Skin of body (tissue), 3 donors: ENCODE measurements at places on chromosomes 2 and 18.

GRCh38 chr2:119137502-119137901 is 21.0 kb downstream of the C1QL2 start:
- no peak for DNase-seq

GRCh38 chr2:10654069-10654468 is 35.7 kb downstream of the NOL10 start:
- no peak for DNase-seq

GRCh38 chr2:120177001-120177621 is 46.1 kb downstream of the TMEM185B start:
- no peak for DNase-seq

GRCh38 chr18:32152705-32153448 is 37.0 kb upstream of the MEP1B start:
- no peak for DNase-seq

DNA sequence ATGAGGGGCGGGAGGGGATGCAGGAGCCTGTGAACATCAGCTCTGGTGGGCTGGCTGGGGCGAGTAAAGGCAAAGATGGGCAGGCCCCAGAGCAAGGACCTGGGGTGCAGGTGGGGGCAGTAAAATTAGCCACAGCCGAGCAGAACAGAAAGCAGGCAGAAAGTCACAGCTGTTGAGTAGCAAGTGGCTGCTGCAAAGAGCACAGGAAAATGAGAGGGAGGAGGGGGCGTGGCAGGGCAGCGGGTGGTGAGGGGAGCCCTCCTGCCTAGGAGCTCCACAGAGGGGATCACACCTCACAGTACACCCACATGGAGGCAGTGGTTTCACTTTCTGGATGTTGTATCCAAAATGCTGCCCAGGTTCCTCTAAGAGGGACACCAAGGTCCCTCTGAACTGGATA is 79.6 kb downstream of the LBH start:
- no peak for DNase-seq
